Stimulated activated CD8-positive, alpha-beta memory T cell treated with anti-CD3 and anti-CD28 coated beads, Interleukin-2, amount 100 ng/mL, for 1 hour (primary cell): ENCODE measurements at places on chromosomes 6 and 20.

- DNase-seq = no peak
Measured at GRCh38 chr6:169695131-169695530, 6.7 kb downstream of the WDR27 start.

GRCh38 chr6:167565388-167565787, 240.5 kb downstream of the TTLL2 start:
- DNase-seq = no peak

GRCh38 chr20:61816606-61817460, 248.8 kb downstream of the TAF4 start:
- DNase-seq = no peak

DNA sequence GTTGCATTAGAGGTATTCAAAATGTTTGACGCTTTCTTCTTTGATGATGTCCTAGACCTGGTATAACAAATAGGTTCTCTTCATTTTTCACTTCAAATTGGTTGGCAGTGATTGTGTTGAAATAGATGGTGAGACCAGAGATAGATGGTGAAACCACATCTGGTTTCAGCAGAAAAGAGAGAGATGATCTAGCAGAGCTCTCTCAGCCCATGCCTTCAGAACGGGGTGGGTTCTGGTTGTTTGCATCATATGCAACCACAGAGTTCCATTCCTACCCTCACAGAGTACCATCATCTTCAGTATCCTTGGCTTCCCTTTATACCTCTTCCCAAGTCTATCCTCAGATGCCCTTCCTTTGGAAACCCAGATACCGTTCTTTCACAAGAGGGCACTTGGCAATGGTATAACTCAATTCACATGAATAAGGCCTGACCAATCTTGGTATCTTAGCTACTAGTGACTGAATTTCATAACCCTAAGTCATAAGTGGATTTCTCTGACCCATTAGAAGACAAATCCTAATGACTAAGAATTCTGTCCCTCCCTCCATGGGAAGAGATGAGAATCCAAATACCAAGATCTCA, 93.7 kb downstream of the UBE3D start:
- DNase-seq = no peak

GRCh38 chr20:47825011-47825762, 39.9 kb upstream of the SULF2 start:
- no peak for DNase-seq
